Trophoblast cell (in vitro differentiated cells and primary cell): ENCODE measurements at places on chromosomes 4 and X.

DNA sequence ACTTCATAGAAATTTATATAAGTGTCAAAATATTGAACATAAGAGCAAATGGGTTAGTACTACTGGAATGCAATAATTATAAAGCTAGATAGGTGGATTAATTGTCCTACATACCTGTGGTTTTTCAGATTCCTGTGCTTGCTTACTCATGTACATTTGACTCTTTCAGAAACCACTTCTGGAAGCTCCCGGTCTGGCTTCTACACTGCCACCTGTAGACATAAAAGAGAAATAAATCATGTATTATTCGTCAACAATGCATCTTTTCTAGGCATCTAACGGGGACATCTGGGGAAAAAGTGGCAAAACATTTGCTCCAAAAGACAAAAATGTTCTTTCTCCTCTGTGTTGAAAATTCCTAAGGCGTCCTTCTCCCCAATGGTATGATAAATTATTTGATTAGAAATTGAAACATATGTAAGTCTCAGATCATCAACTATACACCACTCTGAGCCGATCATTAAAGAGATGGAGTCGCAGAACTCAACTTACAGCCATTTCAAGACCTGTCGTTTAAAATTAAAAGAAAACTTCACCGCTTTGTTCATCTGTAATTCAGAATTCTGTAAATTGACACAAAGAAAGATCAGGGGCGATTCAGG lies 648.7 kb upstream of the DIPK2B start:
- peak; percentile 30 for DNase-seq

DNA sequence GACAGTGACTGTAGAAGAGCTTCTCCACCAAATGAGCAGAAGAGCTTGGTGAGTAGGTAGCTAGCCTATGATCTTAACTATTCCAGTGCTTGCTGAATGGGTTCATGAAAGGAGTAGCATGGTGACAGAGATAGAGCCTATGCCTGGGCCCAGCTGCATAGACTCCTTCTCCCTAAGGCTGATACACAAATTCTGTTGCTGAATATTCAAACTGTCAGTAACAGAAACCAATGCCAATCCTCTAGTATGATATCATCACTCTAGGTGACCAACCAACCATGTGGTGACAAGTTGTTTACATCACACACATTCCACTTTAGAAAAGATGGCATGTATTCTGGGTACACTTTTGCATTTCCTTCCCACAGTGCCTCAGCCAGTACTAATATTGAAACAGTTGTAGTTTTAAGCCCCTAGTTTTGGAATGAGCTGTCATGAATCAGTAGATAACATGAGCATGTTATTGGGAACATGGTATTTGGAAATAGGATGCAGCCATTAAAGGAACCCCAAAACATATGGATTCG lies 103.4 kb upstream of the GRXCR1 start:
- DNase-seq = no peak

DNA sequence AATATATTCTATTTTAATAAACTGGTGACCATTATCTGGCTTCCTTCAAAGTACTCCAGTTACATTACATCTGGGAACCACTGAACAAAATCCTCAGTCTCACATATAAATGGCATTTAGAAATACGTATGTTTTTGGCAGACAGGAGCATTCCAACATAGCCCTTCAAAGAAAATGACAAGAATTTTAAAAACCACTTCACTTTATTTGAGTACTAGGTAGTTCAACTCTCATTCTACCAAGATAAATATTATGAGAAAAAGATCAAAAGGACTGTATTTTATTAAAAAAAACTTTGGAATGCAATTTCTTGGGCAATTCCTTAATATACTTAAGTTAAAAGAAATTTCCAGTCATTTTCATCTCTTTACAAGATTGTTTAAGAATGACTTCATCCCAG lies 17.6 kb downstream of the TNIP3 start:
- DNase-seq = no peak

DNA sequence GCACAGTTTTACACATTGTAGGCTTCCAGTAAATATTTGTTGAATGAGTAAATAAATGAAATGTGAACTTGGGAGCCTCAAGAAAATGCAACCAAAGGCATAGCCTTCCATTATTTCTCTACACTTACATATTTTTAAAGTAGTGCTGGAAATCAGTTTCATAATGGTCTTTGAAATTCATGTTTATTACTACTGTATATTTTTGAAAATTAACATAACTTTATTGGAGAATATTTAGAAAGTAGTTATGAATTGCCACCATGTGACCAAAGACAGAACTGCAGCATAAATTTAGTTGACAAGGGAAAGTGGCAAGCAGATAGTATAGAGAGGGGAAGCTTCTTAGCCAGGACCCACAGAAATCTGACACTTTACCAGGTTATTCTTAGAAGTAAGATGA lies 6.4 kb downstream of the TCEAL8 start:
- DNase-seq = peak; percentile 51
